Esophagus squamous epithelium (tissue), 5 donors: ENCODE measurements at places on chromosomes 2 and 18.

DNA sequence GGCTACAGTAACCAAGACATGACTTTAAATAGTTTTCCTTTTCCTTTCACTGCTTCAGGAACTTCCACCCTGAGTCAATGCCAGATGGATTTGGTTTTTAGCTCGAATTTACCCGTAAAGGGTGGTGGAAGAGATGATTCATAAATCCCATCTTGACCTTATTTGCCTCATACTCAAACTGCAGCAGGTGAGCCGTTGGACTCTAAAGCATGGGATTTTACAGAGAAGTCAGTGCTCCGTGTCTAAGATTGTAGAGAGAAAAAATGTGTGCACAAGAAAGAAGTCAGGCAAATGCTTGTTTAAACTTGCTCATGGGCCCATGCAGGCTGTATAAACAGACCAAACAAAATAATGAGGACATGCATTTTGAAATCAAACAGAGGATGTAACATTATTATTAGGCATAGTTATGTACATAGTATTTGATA, 369.7 kb upstream of the TRIB2 start:
- no peaks in the 10 kb centered on the region for H3K27me3 ChIP-seq
- H3K36me3 ChIP-seq = no peaks in the 10 kb centered on the region
- H3K4me1 ChIP-seq = peaks cover 15% of the 10 kb centered on the region
- no peak overlapping the region for H3K27ac ChIP-seq
- DNase-seq = no peak

- no peaks in the 10 kb centered on the region for H3K4me1 ChIP-seq
- H3K27ac ChIP-seq = no peak overlapping the region
- no peak for DNase-seq
- H3K27me3 ChIP-seq = no peaks in the 10 kb centered on the region
- H3K36me3 ChIP-seq = no peaks in the 10 kb centered on the region
These were observed 92.1 kb downstream of the RPRM start for GRCh38 chr2:153386481-153386897.

GRCh38 chr2:33314541-33314940, 161.9 kb upstream of the RASGRP3 start:
- no peak for DNase-seq
- H3K4me1 ChIP-seq = no peaks in the 10 kb centered on the region
- no peaks in the 10 kb centered on the region for H3K27me3 ChIP-seq
- no peak overlapping the region for H3K4me3 ChIP-seq
- peaks cover 9% of the 10 kb centered on the region for H3K36me3 ChIP-seq

- no peak overlapping the region for H3K27ac ChIP-seq
- no peaks in the 10 kb centered on the region for H3K36me3 ChIP-seq
- H3K27me3 ChIP-seq = no peaks in the 10 kb centered on the region
- no peaks in the 10 kb centered on the region for H3K4me1 ChIP-seq
- H3K4me3 ChIP-seq = no peak overlapping the region
These were observed 11.0 kb downstream of the ZNF407 start for GRCh38 chr18:74608681-74609080.

DNA sequence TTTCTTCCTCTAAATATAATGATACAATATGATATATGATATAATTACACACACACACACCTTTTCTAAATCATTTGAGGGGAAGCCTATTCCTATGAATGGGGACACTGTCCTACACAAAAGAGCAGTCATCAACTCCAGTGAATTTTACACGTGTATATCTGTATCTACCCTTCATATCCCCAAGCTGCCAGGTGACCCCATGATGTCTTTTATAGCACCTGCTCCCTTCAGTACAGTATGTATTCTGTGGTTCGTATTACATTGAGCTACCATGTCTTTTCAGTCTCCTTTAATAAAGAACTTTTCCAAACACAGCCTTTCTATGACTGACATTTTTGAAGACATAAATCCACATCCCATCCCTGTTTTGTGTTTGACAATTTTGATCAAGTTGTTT, 19.0 kb downstream of the TBC1D8 start:
- H3K36me3 ChIP-seq = no peaks in the 10 kb centered on the region
- DNase-seq = no peak
- no peak overlapping the region for H3K27ac ChIP-seq
- H3K4me3 ChIP-seq = no peak overlapping the region
- H3K27me3 ChIP-seq = no peaks in the 10 kb centered on the region
- no peaks in the 10 kb centered on the region for H3K4me1 ChIP-seq

DNA sequence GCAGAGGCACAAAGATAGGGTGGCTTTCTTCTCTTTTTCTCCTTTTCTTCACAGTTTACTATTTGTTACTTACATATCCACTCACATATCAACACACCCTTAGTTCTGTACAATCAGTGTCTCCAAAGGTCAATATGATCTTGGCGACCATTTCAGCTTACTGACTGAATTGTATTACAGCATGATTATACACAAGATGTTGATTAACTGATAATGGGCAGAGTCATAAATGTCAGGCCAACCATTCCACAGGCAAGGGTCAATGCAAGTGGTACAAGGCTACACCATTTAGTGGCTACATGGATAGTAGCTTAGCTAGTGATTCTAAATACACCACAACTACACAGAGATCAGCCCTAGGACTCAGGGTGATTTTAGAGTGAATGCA, 20.4 kb upstream of the SP3 start:
- no peaks in the 10 kb centered on the region for H3K36me3 ChIP-seq
- peaks cover 14% of the 10 kb centered on the region for H3K4me1 ChIP-seq
- no peaks in the 10 kb centered on the region for H3K27me3 ChIP-seq
- no peak overlapping the region for H3K4me3 ChIP-seq
- DNase-seq = no peak

- H3K36me3 ChIP-seq = no peaks in the 10 kb centered on the region
- DNase-seq = no peak
- H3K4me3 ChIP-seq = peak overlapping the region; percentile 71
These were observed 1.6 kb downstream of the KANSL1L start for GRCh38 chr2:210169516-210170195.

GRCh38 chr2:187769437-187769836, 215.2 kb upstream of the TFPI start:
- no peak overlapping the region for H3K27ac ChIP-seq
- no peaks in the 10 kb centered on the region for H3K36me3 ChIP-seq
- H3K4me3 ChIP-seq = no peak overlapping the region

GRCh38 chr2:27723372-27724144, 48.0 kb upstream of the MRPL33 start:
- peak overlapping the region; percentile 52 for H3K27ac ChIP-seq
- H3K4me1 ChIP-seq = peaks cover 47% of the 10 kb centered on the region
- no peaks in the 10 kb centered on the region for H3K27me3 ChIP-seq
- DNase-seq = no peak

DNA sequence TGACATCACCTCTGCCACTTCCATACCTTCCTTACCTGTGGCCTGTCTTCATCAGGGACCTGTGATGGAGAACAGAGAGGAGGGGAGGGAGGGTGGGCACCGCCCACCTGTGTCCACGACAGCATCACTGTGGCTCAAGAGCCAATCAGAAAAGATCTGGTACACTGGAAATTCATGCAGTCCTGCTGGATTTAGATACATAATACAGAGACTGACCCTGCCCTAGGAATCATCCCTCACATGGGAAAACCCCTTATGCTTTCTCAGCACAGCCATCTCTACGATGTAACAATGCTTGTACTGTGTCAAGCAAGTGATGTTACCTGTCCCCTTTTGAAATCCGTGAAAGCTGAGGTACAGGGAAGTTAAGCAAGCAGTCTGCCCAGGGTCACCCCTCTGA, 145.6 kb upstream of the EPAS1 start:
- no peaks in the 10 kb centered on the region for H3K27me3 ChIP-seq
- DNase-seq = no peak
- peaks cover 10% of the 10 kb centered on the region for H3K4me1 ChIP-seq

- no peaks in the 10 kb centered on the region for H3K27me3 ChIP-seq
- H3K4me3 ChIP-seq = no peak overlapping the region
- DNase-seq = no peak
- no peak overlapping the region for H3K27ac ChIP-seq
These were observed 8.1 kb downstream of the AOX1 start for GRCh38 chr2:200593905-200594304.

GRCh38 chr2:101983486-101983885, 8.3 kb upstream of the IL1R2 start:
- H3K27me3 ChIP-seq = no peaks in the 10 kb centered on the region
- H3K27ac ChIP-seq = peak overlapping the region; percentile 60
- H3K4me3 ChIP-seq = no peak overlapping the region
- H3K36me3 ChIP-seq = no peaks in the 10 kb centered on the region
- DNase-seq = no peak
- H3K4me1 ChIP-seq = peaks cover 91% of the 10 kb centered on the region
